ENCODE measurements at places on chromosomes 6 and 20.

DNA sequence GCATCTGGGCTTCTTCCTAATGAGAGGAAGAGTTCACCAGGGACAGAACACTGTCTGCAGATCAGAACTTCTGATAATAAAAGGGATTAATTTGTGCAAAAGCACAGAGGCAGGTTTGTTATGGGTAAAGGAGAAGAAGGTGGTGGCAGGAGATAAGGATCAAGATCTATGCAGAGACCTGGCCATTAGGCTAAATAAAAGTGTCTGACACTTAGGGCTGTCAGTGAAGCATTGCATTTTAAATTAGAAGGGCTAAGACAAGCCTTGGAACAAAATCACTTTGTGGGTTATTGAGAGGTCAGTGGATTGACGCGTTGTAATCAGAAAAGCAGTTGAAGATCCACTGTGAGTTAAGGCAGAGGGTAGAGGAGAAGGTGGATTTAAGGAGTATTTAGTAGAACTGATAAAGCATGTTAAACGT lies 76.8 kb downstream of the MAP3K4 start:
- DNase-seq = no peak

DNA sequence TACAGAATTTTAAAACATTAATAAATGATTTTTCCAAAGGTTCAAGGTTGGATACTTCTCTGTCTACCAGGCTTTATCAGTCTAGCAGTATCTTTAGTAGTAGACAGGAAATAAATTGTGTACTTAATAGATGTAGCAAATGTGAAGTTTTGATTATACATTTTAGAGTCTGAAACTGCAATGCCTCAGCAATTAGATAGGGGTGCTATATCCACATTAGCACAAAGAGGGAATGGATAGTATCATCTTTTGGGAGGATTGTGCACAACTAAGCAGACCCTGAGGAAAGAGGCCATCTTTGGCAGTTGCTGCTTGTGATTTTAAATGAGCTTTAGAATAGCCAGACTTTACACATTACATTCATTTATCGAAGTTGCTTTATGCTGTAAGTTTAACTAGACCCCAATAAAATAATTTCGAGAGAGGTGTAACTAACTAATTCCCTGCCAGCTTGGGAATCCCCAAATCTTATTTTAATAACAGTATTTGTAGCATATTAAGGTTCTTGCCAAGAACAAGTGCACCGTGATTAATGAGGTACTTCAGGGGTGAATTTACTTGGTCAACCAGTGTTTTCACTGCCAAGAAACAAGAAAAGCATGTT lies 2.8 kb downstream of the KCNQ5 start:
- no peak for DNase-seq

GRCh38 chr6:168413018-168413720 lies 27.8 kb upstream of the SMOC2 start:
- DNase-seq = no peak

- DNase-seq = no peak
Observed at GRCh38 chr6:134835993-134836392, 113.9 kb downstream of the ALDH8A1 start.

DNA sequence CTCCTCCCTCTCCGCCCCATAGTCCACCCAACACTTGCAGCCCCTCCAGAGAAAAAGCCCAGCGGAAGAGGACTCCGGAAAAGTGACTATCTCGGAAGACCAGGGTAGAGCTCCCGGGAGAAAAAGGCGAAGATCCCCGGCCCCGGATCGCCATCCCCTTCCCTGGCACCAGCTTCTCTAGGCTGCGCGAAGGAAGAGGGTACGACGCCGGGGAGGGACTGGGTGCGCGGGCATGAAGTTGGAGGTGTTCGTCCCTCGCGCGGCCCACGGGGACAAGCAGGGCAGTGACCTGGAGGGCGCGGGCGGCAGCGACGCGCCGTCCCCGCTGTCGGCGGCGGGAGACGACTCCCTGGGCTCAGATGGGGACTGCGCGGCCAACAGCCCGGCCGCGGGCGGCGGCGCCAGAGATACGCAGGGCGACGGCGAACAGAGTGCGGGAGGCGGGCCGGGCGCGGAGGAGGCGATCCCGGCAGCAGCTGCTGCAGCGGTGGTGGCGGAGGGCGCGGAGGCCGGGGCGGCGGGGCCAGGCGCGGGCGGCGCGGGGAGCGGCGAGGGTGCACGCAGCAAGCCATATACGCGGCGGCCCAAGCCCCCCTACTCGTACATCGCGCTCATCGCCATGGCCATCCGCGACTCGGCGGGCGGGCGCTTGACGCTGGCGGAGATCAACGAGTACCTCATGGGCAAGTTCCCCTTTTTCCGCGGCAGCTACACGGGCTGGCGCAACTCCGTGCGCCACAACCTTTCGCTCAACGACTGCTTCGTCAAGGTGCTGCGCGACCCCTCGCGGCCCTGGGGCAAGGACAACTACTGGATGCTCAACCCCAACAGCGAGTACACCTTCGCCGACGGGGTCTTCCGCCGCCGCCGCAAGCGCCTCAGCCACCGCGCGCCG lies 822 bp downstream of the FOXQ1 start:
- DNase-seq = no peak

DNA sequence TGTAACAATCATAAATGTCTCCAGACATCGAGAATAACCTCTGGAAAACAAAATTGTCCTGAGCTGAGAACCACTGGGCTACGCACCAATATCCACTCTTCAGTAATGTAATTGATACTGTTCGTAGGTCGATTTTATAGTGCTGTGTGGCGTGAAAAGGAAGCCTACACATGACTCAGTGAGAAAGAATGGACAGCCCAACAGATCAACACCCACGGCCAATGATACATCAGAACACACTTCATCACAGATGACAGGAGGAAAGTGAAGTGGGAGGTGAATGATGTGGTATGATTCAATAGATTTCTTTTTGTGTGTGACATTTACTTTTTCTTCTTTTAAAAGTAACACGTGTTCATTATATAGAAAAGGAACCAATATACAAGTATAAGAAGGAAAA lies 93.5 kb downstream of the RPS12 start:
- no peak for DNase-seq

- DNase-seq = no peak
Observed at GRCh38 chr6:142367501-142368018, 65.8 kb downstream of the ADGRG6 start.

GRCh38 chr20:58580474-58580835 lies 65.3 kb upstream of the APCDD1L start:
- no peak for DNase-seq

All from activated CD8-positive, alpha-beta memory T cell treated with anti-CD3 and anti-CD28 coated beads for 4 hours (primary cell).